ENCODE measurements at places on chromosomes 4 and X.

GRCh38 chrX:34659575-34659974, 2.5 kb upstream of the TMEM47 start:
- no peak for DNase-seq

GRCh38 chr4:104490096-104490769, 4.5 kb downstream of the CXXC4 start:
- no peak for DNase-seq

DNA sequence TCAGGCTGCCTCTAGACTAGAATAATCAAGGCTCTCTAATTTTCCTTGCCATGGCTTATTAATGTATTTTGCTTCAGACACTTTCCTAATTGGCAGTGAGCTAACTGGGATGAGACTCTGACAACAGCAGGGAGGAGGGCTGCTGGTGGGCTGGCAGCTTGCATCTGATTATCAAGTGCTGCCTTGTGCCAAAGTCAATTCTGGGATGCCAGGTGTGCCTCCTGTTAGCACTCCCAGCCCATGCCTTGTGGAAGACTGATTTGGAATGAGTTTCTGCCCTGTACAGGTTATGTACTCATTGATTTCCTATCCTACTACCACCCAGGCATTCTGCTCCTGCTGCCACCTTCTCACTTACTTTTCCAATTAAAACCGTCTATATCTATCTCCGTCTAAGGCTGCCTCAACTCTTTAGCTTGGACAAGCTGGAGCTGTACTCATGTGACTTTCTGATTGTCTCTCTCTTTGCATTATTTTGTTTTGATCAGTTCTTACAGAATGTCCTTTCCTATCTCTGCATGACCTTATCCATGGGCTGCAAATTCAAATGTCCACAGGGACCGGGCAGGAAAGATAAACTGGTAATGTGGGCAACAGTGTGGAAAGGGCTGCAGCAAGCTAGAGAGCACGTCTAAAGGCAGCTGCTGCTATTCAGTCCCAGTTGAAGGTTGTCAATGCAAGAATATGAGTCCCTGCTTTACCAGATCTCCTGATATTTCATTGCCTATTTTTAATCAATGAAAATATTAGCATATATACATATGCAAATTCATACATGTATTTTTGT, 112.6 kb downstream of the GABRA2 start:
- no peak for DNase-seq

DNA sequence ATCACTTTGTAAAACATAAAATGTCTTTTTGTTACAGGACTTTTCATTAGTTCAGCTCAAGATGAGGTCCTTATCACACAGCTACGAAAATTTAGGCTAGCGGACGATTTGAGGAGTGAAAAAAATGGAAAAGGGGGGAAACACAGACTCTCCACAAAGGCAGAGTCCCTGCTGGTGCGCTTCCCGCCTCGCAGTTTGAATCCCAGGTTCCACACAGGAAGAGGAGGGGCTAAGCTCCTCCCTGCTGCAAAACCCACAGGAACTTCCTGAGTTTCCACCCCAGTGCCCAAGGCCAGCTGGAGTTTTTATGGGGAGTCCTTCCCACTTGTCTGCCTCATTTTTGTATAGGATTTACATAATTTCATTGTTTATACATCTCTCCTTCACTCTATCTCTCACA, 11.2 kb downstream of the ADAM29 start:
- no peak for DNase-seq

All from stimulated activated CD8-positive, alpha-beta memory T cell treated with anti-CD3 and anti-CD28 coated beads, Interleukin-7, amount 100 ng/mL, for 1 hour (primary cell).